ENCODE measurements at places on chromosomes 1 and 21. TPM values are rescaled to one million over a fixed set of nuclear protein-coding genes. Genes with fewer than 3 reads are reported as not detected.

GRCh38 chr1:60753036-60753900 lies 329.1 kb upstream of the NFIA start:
- no peak for DNase-seq

DNA sequence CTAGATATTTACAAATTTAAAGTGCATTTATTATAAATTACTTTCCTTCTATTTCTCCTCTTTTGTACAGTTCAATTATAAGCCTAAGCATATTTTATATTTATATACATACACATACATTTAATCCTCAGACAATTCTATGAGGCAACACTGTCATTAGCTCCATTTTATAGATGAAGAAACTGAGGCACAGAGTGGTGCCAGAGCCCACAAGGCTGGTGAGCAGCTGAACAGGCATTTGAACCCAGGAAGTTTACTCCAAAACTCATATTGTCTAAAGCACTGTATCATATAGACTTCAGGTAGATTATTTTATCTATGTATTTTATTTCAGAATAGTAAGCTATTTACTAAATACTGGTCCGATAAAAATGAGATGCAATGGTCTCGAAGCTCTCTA lies 52.3 kb downstream of the PTP4A2 start:
- DNase-seq: no peak

DNA sequence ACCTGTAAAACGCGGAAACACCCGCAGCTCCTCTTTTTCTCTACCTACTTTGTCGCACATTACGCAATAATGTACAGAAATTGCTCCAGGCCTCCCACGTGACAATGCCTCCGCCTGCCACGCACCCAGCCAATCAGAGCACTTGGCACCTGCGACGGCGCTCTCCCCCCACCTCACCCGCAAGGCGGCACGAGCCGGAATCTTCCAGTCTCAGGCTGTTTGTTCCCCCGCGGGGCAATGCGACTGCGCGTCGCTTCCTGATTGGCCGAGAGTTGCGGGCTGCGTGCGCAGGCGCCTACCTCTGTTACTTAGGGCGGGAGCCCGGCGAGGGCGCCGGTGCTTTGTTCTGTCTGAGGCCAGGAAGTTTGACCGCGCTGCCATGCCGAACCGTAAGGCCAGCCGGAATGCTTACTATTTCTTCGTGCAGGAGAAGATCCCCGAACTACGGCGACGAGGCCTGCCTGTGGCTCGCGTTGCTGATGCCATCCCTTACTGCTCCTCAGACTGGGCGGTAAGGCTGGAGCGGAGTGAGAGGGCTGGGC lies at the start of gene MAEL:
MAEL (plus strand) TSS at position 307 of the 542 bp plus-strand sequence; CDS start at position 380, 73 bp downstream.
- no peak for DNase-seq

DNA sequence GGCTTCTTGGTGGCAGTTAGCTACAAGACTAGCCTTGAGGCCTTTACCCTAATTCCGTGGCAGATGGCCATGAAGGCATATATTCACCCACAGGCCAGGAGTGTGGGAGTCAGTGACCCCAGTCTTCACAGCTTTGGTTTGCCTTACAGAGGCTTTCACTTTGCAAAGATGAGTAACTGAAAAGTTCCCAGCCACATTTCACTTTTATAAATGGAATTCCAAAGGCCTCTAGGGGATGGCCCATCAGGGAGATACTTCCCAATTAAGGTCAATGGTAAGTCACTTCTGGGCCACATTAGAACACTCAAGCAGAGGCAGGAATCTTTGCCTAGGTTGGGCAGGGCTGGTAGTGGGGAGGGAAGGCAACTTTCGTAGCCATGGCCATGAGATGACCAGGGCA lies 13.1 kb upstream of the HEYL start:
- no peak for DNase-seq

DNA sequence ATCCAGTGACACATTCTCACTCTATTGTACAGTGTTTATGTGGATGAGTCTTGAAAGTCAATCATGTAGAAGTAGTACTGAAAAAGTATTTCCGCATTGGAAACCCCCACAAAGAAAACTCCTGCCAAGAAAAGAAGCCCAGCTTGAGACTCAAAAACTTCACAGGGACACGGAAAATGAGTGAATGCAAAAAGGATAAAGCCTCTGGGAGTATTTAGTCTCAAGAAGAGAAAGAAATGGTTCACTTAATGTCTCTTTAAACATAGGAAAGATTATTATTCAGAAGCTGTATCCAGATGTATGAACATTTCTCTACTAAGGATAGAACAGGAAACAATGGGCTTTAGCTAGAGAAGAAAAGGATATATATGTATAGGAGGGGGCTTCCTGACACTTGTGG lies 304.5 kb downstream of the BARHL2 start:
- DNase-seq: no peak

- DNase-seq: no peak
These were observed 21.6 kb upstream of the SLC22A15 start for GRCh38 chr1:115954684-115955083.

GRCh38 chr1:27689423-27690173 lies 17.6 kb upstream of the IFI6 start:
- no peak for DNase-seq

DNA sequence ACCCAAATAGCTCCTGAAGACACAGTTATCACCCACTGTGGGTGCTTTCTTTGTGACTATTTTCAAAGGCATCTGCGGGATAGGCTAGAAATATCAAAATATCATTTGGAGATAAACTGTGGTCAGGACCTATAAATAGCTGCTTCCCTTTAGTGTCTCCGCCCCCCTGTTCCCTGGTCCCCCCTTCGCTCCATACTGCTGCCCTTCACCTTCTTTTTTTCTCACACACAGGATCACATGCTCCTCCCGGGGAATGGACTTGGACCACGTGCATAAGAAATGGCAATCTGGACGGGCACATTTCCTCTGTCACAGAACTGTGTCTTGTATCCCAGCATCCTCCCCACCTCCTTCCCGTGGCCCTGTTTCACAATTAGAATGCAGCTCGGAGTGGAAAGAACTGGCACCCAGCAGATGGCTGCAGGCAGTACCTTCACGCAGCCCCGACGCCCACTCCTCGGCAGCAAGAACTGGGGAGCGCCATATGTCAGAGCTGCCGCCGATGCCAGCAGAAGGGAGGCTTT lies 68.8 kb upstream of the SSX2IP start:
- no peak for DNase-seq

- no peak for DNase-seq
These were observed 61.7 kb upstream of the PUM1 start for GRCh38 chr1:31127266-31127665.

GRCh38 chr1:76929136-76929535 lies 61.9 kb downstream of the ST6GALNAC5 start:
- DNase-seq: no peak

- DNase-seq: no peak
These were observed 200.9 kb downstream of the HHIPL2 start for GRCh38 chr1:222346955-222347354.

DNA sequence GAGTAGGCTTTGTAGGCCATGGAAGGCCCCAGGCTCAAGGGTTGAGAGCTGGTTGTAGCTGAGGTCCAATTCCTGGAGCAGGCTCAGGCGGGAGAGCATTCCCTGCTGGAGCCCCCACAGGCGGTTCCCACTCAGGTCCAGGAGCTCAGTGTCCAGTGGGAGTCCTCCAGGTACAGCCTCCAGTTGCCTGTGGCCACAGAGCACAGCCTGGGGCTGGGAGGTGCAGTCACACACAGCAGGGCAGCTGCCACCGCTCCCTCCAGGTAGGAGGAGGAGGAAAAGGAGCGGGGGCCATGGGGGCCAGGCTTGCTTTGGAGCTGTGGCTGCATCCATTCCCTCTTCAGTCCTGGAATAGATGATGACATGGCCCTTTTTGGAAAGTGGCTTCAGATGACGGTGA lies 2.8 kb downstream of the LINGO4 start:
- DNase-seq: no peak

DNA sequence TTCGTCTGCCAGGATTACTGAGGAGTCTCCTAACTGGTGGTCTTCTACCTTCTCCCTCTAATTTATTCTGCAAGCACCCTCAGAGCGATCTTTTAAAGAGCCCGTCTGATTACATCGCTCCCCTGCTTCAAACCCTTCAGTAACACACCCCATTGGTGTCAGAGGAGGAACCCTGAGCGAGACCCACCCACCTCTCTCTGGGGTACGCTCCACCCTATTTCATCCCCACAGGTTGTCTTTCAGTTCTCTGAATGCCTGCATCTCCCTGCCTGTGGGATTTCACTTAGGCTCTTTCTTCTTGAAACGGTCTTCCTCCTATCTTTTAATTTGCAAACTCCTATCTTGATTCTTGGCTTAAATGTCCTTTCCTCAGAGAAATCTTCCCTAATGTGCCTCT lies 39.4 kb downstream of the C1orf21 start:
- no peak for DNase-seq

- no peak for DNase-seq
These were observed 116.9 kb downstream of the RGS7 start for GRCh38 chr1:241240069-241240468.

GRCh38 chr1:150127868-150128267 lies 21.8 kb upstream of the PLEKHO1 start:
- DNase-seq: no peak

GRCh38 chr1:43942411-43942810 lies 4.3 kb upstream of the IPO13 start:
- no peak for DNase-seq

DNA sequence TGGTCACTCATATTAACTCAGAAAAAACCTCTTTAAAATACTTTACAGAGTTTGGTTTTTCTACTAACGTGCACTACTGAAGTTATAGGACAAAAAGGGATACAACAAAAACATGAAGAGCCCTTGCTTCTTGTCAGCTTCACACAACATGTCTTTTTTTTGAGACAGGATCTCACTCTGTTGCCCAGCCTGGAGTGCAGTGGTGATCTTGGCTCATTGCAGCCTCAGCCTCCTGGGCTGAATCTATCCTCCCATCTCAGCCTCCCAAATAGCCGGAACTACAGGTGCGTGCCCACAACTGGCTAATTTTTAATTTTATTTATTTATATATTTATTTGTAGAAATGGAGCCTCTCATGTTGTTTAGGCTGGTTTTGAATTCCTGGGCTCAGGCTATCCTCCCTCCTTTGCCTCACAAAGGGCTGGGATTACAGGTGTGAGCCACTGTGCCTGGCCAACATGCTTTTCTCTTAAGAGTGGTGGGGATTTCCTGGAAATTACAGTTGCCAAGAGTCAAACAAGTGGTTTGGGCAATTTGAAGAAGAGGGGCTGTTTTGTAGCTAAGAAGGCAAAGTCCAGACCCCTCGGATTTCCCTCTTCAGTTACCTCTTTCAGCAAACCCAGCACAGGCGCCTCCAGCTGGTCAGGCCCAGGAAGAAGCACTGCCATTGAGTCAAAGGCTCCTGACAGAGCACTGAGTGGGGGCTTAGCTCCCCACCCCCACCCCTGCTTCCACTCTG lies 6.4 kb upstream of the SMPDL3B start:
- no peak for DNase-seq

- no peak for DNase-seq
These were observed 436.4 kb downstream of the PLA2G4A start for GRCh38 chr1:187264995-187265602.

DNA sequence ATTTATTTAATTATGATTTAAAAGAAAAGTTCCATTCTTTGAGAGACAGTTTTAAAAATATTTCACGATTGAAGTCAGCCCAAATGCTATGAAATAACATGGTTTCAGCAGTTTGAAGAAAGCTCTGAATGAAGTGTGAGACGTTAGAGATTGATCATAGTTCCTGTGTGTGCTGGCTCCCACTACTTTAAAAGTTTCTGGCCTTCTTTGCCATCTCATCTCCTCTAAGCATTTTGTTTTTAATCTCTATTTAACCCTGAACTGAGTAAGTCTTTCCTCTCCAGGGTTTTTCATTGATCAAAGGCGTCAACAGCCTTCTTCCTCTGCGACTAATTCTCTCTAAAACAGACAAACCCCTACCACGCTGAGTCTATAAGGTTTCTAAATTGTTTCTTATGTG lies 225.3 kb upstream of the B3GALT2 start:
- no peak for DNase-seq

DNA sequence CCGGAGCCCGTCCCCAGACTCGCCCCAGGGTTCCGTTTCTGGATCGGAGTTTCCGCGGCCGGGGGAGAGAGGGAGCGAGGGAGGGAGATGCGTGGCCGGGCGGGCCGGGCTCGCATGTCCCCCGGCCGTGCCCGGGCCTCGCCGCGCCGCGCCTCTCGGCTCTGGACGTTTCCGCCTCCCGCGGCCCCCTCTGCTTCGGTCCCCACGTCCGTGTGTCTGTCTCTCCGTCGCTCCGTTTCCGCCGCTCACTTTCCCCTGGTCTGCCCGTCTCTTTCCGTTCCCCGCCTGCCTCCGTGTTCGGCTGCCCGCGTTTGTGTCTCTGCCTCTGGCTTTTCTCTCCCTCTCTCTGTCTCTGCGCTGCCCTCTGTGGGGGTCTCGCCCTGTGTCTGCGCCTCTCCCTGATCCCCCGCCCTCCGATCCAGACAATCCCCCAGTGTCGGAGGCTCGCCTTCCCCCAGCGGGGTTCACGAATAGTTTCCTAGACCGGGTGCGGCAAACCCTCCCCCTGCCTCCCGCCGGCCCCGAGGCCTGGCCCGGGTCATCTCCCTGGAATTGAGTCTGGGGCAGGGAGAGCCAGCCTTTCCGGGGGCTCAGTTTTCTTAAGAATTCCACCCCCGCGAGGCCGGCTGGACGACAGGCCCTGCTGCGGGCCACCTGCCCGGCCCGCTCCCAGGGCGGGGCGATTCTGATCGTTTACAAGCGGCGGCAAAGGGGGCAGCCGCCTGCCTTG lies 735 bp downstream of the NBL1 start:
- DNase-seq: no peak

- DNase-seq: no peak
These were observed 203.6 kb upstream of the CHODL start for GRCh38 chr21:18041012-18041411.

GRCh38 chr1:55155522-55155921 lies 59.6 kb downstream of the USP24 start:
- DNase-seq: no peak

- DNase-seq: no peak
These were observed 59.6 kb downstream of the EXTL2 start for GRCh38 chr1:100834777-100835660.

DNA sequence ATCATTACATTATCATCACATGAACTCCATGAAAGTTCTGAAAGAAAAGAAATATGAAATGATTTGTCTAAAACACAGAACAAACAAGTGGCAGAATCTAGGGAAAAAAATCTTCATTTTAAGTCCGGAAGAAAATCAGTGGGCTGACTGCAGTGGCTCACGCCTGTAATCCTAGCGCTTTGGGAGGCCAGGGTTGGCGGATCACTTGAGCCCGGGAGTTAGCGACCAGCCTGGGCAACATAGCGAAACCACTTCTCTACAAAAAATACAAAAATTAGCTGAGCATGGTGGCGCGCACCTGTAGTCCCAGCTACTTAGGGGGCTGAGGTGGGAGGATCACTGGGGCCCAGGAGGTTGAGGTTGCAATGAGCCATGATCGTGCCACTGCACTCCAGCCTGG lies 4.8 kb downstream of the FOXJ3 start:
- DNase-seq: no peak

The CAMK2N1 gene
- 13.0 TPM for total RNA-seq

The WDR64 gene
- 0.08 TPM for total RNA-seq

The TRIM63 gene
- total RNA-seq: not detected

The SPRR3 gene
- not detected for total RNA-seq

The CHD1L gene
- 22.3 TPM for total RNA-seq

The AADACL3 gene
- not detected for total RNA-seq

The TSPAN2 gene
- total RNA-seq: 0.33 TPM

The OR2G6 gene
- not detected for total RNA-seq

The IARS2 gene
- 53.8 TPM for total RNA-seq

The CCDC181 gene
- not detected for total RNA-seq

The RGS4 gene
- 0.37 TPM for total RNA-seq

The TFF3 gene
- total RNA-seq: 0.50 TPM

The C1QTNF12 gene
- not detected for total RNA-seq

The CSF1 gene
- total RNA-seq: 15.2 TPM

The PGM1 gene
- 224 TPM for total RNA-seq

The IQCC gene
- 0.42 TPM for total RNA-seq

The PTGER3 gene
- 0.25 TPM for total RNA-seq

The MATN1 gene
- total RNA-seq: 0.19 TPM

The CELSR2 gene
- total RNA-seq: 1.6 TPM

The CHRM3 gene
- total RNA-seq: 2.3 TPM

The TSSK3 gene
- not detected for total RNA-seq
